HCT116 (cell line): ENCODE measurements at places on chromosomes 16 and 17. TPM values are rescaled to one million over a fixed set of nuclear protein-coding genes. Genes with fewer than 3 reads are reported as not detected.

GRCh38 chr16:88473666-88474534 lies 20.8 kb downstream of the ZFPM1 start:
- DNase-seq, result no peak

GRCh38 chr17:41909088-41909487 lies 9.7 kb downstream of the ACLY start:
- no peak for DNase-seq

DNA sequence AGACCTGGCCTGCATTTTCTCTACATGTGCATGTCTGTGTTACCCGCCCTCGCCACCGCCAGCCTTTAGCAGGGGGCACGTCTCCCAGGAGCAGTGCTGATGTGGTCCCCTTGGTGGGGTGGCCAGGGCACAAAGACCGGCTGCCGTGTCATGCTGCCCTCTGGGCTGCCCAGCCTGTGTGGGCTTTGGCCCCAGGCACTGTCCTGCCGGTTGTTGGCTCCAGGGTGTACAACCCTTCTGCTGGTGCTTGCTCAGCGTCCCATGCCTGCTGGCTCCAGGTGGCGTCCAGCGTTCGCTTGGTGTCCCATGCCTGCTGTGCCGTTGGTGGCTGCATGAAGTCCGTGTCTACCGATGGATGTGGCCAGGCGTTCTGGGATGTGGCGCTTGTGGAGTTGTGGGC lies 4.1 kb downstream of the BAIAP2 start:
- no peak for DNase-seq

DNA sequence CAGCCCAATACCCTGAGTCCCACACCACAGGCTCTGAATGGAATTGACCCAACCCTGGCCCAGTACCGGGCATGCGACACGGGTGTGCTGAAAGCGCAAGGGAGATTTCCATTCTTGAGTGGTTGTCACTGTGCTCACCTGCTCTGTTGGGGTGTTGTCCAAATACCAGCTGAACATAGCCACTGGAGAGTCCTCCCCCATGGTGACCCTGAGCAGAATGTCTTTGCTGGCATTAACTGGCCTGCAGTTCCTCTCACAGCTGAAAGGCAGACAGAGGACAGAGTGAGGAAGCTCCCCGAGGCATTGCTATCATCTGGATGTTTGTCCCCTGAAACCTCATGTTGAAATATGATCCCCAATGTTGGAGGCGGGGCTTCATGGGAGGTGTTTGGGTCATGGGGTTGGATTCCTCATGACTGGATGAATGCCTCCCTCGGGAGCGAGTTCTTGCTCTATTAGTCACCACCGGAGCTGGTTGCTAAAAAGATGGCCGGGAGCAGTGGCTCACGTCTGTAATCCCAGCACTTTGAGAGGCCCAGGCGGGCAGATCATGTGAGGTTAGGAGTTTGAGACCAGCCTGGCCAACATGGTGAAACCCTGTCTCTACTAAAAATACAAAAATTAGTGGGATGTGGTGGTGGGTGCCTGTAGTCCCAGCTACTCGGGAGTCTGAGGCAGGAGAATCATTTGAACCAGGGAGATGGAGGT lies 57.3 kb upstream of the BCO1 start:
- peak; percentile 93 for DNase-seq

DNA sequence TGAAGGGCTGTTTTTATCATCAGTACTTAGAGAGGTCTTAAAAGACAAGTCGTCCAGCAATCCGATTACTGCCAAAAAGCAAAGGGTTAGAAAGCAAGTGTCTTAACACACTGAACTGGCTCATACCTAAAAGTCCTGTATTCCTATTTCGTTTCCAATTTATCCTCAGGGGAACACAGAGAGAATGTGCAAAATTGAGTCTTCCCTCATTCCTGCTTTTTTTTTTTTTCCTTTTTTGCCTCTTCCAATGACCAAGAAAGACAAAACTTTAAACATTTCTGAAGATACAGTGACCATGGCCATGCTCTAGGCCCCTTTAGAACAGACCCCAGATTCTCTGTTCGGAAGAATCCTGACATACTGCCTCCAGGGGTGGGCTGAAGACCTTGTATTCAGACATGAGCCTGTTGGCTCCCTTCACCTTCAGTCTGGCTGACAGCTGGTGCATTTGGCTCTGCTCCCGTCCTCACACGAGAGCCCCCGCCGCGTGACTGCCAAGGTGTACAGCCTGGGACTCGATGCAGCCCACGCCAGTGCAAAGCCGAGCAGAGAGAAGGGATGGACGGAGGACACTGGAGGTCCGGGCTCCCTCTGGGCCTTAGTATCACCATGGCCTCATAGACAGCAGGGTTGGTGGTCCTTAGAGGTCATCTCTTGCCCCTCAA lies 47.0 kb downstream of the COTL1 start:
- no peak for DNase-seq

GRCh38 chr16:19008245-19009169 lies 24.8 kb downstream of the TMC7 start:
- no peak for DNase-seq

DNA sequence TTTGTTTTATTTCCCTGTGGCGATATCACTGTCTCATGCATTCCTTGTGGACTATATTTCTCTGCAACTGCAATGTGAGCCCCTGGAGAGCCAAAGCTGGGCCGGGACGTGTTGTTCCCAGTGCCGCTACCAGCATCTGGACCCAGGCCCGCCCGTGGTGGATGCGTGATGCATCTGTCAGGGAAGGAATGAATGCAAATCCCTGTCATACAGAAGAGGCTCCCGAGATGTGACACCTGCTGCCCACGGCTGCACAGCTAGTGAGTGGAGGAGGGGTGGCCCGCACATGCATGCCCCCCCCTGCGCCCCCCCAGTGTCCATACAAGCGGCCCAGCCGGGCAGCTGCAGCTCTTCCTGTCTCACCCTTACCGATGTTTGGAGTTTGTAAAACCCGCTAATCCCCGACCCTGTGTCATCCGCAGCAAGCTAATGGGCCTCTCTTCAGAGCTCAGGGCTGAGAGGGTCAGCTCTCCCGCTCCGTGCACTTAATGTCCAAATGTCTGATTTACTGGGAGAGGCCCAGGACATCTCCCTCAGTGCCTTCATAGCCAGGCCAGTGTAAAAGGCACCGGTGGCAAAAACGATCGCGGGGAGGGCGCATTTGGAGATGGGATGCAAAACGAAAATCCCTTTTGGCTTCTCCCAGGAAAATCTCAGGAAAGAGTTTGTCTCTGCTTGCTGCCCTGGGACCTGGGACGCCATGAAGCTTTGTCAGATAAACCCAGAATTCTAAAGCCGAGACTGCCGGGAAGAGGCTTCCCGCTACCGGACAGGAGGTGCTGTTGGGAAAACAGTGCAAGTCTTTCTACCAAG lies 91.8 kb downstream of the FOXL1 start:
- DNase-seq, result no peak

Gene CCL17
- not detected for total RNA-seq
